Activated naive CD8-positive, alpha-beta T cell treated with anti-CD3 and anti-CD28 coated beads, Interleukin-2, amount 50 U/mL, for 24 hours (primary cell): ENCODE measurements at places on chromosomes 6 and 20.

GRCh38 chr6:134427721-134428120 lies 109.8 kb upstream of the SGK1 start:
- no peak for DNase-seq

GRCh38 chr6:156909212-156910010 lies 132.2 kb downstream of the ARID1B start:
- no peak for DNase-seq

DNA sequence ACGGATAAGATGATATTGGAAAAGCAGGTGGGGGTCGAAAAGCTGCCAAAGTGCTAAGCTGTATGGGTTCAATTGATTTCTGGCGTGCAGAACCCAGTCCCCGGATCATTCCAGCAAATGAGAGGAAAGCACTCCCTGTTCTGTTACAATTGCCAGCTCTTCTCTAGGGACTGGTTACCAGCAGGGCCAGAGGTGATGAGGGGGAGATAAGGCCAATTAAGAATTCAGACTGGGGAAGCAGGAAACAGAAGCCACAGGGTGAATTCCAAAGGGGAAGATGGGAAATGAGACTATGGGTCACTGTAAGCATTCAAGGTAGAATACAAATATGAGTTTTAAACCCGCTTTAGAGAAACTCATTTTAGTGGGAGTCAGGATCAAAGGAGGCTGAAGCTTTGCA lies 349.4 kb upstream of the MAP3K7 start:
- DNase-seq, result no peak

DNA sequence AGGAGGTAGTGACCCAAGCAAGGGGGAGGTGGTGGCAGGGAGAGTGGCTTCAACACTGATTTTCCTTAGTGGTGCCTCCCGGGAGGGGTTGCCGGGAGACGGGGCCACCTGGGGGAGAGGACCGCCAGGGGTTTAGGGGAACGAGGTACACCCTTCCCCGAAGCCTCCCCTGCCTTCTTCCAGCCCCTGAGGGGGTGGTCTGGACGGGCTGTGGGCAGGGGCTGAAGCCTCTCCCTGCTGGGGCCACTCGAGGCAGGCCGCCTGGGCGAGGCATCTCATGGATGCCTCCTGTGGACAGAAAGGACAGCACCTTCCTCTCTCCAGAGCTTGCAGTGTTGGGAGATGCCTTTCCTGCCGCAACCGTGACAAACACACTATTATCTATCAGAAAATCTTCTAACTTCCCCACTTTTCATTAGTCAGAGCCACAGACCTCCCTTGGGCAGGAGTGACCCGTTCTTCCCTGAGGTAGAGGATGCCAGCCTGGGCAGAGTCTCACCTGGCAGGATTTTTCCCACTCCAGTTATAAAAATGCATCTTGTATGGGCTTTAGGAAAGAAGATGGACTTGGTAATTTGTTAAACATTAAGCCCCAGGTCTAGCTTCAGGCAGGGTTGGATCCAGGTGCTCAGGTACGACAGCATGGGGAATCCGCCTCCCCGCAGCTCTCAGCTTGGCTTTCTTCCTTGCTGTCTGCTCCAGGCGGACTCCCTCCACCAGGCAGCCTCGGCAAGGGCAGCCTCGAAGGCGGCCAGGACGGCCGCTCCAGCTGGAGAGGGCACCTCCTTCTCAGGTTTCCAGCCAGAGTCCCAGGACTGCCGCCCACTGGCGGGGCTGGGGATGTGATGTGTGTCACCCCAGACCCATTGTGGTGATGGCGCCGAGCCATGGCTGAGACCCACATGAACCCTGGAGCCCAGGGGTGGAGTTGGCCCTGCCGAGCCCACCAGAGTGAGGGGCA lies 11.0 kb downstream of the HRH3 start:
- DNase-seq, result no peak

DNA sequence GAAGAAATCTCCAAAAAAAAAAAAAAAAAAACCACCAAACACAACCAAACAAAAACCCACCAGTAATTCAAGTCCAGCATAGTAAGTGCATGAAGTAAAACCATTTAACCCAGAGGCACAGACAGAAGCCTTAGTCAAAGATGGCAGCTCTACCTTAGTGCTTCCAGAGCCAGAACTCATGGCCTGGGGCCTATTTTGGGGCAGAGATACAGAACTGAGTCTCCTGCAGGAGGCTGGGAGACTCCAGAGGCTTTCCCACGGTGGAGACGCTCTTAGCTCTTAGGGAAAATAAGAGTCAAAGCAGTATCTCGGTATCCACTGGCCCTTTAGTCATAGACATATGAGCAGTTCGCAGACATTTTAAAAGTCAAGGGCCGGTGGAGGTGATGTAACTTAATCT lies 129.5 kb downstream of the GPX5 start:
- DNase-seq, result no peak

DNA sequence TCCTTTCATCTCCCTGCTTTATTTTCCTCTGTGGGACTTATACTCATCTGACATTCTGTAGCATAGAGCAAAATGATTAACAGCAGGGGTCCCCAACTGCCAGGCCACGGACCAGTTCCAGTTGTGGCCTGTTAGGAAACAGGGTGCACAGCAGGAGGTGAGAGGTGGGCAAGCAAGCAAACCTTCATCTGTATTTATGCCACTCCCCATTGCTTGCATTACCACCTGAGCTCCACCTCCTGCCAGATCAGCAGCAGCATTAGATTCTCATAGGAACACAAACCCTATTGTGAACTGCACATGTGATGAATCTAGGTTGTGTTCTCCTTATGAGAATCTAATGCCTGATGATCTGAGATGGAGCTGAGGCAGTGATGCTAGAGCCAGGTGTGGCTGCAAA lies 130.5 kb upstream of the SLC24A3 start:
- DNase-seq, result no peak
